ENCODE measurements at places on chromosomes 1 and 21.

DNA sequence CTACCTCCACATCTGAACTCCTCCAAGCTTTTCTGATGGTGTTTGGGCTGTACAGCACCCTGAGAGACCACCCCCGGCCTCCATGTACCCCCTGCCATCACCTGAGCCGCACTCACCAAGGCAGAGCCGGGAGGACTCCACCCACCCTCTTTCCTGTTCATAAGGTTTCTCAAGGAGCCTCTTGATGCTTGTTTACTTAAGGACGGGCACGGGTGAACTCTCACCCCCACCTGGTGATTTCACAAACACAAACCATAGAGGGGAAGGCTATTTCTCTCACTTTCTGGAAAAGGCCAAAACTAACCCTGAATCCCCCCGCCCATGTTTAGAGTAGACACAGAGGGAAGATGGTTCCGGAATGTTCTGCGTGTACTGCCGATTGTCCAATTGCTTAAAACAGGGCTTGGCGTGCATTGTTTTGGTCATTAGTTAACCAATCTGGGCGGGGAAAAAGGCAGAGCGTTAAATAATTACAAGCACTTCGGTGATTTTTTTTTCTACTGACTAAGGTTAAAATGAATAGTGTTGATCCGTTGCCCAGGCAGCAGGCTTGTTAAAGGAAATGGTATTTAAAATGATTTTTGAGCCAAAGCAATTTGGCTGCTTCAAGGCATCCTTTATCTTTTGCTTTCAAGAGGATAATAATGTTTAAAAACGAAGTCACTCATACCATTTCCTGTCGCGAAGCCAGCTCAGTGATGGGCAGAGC, 279.8 kb upstream of the VAMP3 start:
- no peak for DNase-seq

DNA sequence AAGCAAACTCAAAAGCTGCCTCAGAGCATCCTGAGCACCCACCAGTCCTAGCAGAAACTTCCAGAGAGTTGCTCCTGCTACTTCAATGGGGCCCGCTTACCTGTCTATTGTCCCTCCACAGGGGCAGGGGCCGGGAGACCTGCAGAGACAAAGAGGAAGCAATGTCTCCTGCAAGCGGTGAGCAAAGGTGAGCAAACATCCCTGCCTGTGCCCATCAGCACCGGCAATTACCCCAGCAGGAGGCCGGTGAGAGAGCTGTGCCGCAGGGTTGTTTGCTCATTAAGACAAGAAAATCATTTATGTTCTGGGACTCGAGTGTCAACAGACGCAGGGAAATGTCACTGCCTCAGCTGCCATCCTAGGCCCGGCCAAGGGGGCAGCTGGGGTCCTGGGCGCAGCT, 53.8 kb upstream of the TARDBP start:
- no peak for DNase-seq

- DNase-seq = no peak
Measured at GRCh38 chr1:26412180-26412840, 1.7 kb downstream of the LIN28A start.

GRCh38 chr1:89170170-89171066, 5.4 kb downstream of the GBP7 start:
- no peak for DNase-seq

GRCh38 chr1:201982082-201982622, 296 bp upstream of the RNPEP start:
- DNase-seq = peak; percentile 61

GRCh38 chr1:11838349-11839272, 9.0 kb downstream of the NPPA start:
- DNase-seq = peak; percentile 54

GRCh38 chr1:66296951-66297350, 237.0 kb upstream of the SGIP1 start:
- no peak for DNase-seq

Measured in activated T-cell treated with anti-CD3 and anti-CD28 coated beads for 24 hours (primary cell).